Glutamatergic neuron (in vitro differentiated cells): ENCODE measurements at places on chromosomes 16 and 17. TPM values are rescaled to one million over a fixed set of nuclear protein-coding genes. Genes with fewer than 3 reads are reported as not detected.
A peak's percentile ranks its signal among the peaks of the same experiment; 100 is the strongest.

DNA sequence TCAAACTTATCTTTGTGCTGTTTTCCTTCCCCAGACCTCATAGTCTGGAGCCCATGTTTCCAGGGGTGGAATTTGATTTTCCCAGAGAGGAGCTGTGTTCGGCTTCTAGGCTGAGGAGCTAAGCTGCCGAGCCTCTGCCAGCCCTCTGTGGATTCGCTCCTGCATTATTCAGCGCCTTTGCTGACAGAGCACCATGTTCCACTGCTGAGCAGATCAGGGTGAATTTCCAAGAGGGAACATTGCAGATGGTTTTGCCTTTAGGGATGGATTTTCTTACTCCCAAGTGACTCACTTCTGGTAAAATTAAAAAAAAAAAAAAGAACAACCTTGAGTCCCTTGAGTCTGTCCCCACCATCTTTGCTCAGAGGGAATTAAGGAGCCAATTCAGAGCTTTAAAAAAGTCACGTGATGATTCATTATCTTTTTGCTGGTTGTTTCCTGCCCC is 229.5 kb downstream of the PRKCA start:
- H3K27me3 ChIP-seq, result peaks cover 4% of the 10 kb centered on the region
- peaks cover 29% of the 10 kb centered on the region for H3K4me1 ChIP-seq
- no peak overlapping the region for H3K27ac ChIP-seq
- DNase-seq, result no peak
- no peaks in the 10 kb centered on the region for H3K36me3 ChIP-seq

The ANKRD40CL gene
- total RNA-seq, result not detected

DNA sequence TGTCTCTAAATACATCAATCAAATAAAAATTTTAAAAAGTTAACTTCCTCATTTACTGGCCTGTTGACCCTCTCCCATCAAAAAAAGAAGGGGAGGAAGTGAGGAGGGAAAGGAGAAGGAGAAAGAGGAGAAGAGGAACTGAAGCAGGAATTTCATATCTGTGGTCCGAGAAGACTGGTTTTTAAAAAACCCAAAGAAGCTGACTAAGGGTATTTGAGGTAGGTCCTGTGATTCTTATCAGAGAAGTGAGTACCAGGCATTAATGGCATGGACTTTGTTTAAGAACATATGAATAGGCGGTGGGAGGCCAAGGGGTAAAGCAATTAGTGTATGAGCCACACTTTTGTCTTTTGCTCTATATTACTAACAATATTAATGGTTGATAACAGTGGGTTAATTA is 2.0 kb downstream of the SLC46A1 start:
- H3K27me3 ChIP-seq, result peaks cover 14% of the 10 kb centered on the region
- H3K36me3 ChIP-seq, result no peaks in the 10 kb centered on the region
- peak overlapping the region; percentile 25 for H3K27ac ChIP-seq
- peaks cover 4% of the 10 kb centered on the region for H3K4me1 ChIP-seq
- H3K4me3 ChIP-seq, result peak overlapping the region; percentile 73
- DNase-seq, result no peak

- no peaks in the 10 kb centered on the region for H3K27me3 ChIP-seq
- H3K36me3 ChIP-seq, result peaks cover 9% of the 10 kb centered on the region
- H3K4me3 ChIP-seq, result no peak overlapping the region
- peak; percentile 14 for DNase-seq
Measured at GRCh38 chr16:89122322-89122851, 28.7 kb downstream of the ACSF3 start.

GRCh38 chr16:503150-504071 is 24.1 kb upstream of the CAPN15 start:
- H3K27ac ChIP-seq, result no peak overlapping the region
- peaks cover 26% of the 10 kb centered on the region for H3K4me1 ChIP-seq
- no peak for DNase-seq
- H3K4me3 ChIP-seq, result no peak overlapping the region
- no peaks in the 10 kb centered on the region for H3K36me3 ChIP-seq

DNA sequence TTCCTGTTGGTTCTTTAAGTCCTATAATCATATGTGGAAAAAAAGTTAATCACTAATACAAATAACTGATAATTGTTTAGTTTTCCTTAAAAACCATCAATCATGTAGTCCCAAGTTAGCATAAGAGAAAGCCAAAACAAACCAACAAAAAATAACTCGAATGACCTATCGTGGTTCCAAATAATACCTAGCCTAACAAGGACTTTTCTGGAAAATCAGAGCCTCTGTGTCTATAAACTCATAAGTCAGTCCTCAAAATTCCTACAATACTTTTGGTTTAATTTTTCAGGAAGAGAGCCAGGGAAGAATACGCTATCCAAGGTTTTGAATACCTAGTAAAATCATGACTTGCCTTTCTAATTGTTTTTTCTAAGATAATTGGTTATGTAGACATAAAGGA is 975.3 kb upstream of the SOX9 start:
- no peak overlapping the region for H3K27ac ChIP-seq
- H3K4me1 ChIP-seq, result no peaks in the 10 kb centered on the region
- H3K36me3 ChIP-seq, result no peaks in the 10 kb centered on the region
- no peaks in the 10 kb centered on the region for H3K27me3 ChIP-seq
- DNase-seq, result no peak

DNA sequence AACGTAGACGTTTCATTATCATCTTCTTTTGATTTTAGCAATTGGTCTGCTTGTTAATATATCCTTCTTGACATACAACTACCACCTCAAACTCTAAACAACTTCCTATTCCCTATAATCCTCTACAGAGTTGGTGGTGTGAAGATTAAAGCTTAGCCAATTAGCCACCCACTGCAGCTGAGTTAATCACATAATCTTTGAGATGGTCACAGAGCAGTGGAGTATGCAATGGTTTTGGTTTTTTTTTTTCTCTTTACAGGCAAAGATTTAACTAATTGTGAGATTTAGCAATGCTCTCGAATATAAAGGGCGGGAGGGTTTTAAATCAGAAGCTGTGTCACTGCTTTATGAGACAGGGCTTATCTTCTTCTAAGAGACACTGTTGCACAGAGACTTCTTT is 37.0 kb downstream of the STX8 start:
- no peak overlapping the region for H3K4me3 ChIP-seq
- peaks cover 1% of the 10 kb centered on the region for H3K27me3 ChIP-seq
- H3K4me1 ChIP-seq, result no peaks in the 10 kb centered on the region
- H3K36me3 ChIP-seq, result peaks cover 10% of the 10 kb centered on the region
- no peak overlapping the region for H3K27ac ChIP-seq
- DNase-seq, result no peak

- no peaks in the 10 kb centered on the region for H3K4me1 ChIP-seq
- no peak for DNase-seq
- H3K36me3 ChIP-seq, result peaks cover 10% of the 10 kb centered on the region
- H3K4me3 ChIP-seq, result no peak overlapping the region
- peaks cover 3% of the 10 kb centered on the region for H3K27me3 ChIP-seq
Measured at GRCh38 chr17:65984299-65984698, 207.6 kb downstream of the CEP112 start.

DNA sequence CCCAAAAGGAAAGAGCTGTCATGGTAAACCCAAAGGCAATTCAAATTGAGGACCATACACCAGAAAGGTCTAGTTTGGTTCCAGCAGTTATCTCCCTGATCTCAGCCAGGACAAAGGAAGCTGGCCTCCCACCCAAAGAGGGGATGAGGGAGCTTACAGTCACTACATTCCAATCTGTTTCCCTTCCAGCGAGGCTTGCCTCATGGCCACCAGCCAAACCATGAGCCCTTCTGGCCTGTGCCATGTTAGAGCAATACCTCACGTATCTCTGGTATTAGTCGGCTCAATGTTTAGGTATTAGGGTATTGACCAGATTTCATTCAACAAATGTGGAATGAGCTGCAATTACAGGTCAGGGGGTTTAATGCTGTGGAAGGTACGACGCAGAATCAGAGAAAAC is 8.4 kb downstream of the NDUFAB1 start:
- H3K36me3 ChIP-seq, result peaks cover 4% of the 10 kb centered on the region
- peaks cover 3% of the 10 kb centered on the region for H3K27me3 ChIP-seq

DNA sequence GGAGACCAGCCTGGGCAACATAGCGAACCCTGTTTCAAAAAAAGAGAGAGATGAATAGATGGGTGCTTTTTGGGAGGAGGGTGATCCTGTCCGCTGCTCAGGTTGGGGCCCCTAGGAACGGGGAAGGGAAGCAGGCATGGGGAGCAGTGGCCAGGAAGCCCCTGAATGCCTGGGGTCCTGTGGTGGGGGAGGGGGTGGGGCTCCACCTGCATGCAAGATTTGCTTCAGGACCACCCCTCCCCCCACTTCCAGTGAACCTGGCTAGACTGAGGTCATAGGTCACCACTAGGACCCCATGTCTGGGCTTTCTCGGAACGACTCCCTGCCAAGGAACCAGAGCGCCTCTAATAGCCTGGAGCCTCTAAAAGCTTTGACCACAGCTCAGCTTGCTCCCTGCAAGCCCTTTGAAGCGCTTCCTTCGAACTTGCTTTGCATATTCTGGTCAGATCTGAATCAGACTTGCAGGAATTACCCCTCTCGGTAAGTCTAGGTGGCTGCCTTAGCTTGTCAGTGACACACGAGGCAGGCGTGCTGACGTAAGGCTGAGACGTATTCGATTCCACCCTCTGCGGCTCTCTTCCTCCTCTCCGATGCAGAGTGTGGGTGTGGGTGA is 3.7 kb downstream of the SOCS3 start:
- no peak overlapping the region for H3K27ac ChIP-seq
- H3K4me3 ChIP-seq, result no peak overlapping the region
- H3K36me3 ChIP-seq, result no peaks in the 10 kb centered on the region
- DNase-seq, result no peak
- H3K4me1 ChIP-seq, result peaks cover 8% of the 10 kb centered on the region

The TCAP gene
- total RNA-seq, result 2.3 TPM

- no peaks in the 10 kb centered on the region for H3K36me3 ChIP-seq
- no peaks in the 10 kb centered on the region for H3K27me3 ChIP-seq
- peaks cover 5% of the 10 kb centered on the region for H3K4me1 ChIP-seq
- H3K4me3 ChIP-seq, result peak overlapping the region; percentile 30
- H3K27ac ChIP-seq, result no peak overlapping the region
Measured at GRCh38 chr16:4090351-4090851, 25.8 kb downstream of the ADCY9 start.

DNA sequence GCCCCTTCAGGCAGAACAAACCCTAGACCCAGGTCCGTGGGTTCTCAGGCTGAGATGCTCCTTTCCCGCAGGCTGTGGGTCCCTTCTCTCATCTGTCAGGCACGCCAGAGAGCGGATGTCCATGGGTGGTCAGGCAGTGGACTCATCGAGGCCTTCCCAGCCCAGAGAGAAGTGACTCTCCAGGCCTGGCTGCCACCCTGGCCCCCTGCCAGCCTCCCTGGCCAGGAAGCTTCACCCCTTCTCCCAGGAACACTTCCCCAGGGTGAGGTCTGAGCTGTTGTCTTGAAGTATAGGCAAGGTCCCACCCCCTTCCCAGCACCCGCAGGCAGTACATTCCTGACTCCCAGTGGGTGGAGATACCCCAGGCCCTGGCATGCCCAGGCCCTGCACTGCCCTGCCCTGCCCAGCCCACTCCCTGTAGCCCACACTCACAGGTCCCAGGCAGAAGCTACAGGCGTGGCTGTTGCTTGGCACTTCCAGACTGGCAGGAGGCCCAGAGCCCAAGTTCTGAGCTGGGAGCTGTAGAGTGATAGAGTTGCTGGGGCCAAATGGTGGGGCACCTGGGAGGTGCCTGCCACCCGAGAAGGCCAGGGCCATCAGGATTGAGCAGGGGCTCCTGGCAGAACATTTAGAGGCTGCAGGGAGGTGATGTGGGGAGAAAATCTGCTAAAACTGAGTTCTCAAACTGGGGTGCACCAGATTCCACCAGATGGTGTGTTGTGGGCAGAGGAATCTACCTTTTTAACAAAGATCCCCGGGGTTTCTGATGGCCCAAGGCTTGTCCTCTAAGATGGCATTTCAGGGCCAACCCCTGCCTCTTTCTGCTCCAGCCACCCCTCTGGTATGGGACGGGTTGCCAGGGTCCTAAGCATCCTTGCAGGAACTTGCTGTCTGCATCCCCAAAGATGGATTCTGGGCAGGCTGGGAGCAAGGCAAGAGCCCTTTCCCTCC is 6.7 kb downstream of the ITGA3 start:
- H3K4me1 ChIP-seq, result peaks cover 9% of the 10 kb centered on the region
- no peaks in the 10 kb centered on the region for H3K36me3 ChIP-seq
- H3K4me3 ChIP-seq, result no peak overlapping the region

DNA sequence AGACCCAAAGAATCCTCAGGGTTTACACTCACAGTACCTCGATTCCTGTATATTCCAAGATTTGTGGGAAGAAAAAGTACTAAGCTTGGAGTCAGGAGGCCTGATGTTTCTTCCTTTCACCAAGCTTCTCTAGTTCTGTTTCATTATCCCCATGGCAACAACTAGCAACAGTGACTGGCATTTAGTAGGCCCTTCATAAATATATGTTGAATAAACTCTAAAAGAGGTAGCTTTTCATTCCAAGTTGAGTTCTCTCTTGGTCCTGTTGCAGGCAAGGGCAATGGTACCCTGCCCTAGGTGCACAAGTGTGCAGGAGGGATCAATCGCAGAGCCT is 527 bp upstream of the UBE2Z start:
- H3K4me3 ChIP-seq, result peak overlapping the region; percentile 91
- H3K36me3 ChIP-seq, result no peaks in the 10 kb centered on the region
- H3K4me1 ChIP-seq, result peaks cover 13% of the 10 kb centered on the region
- DNase-seq, result no peak

GRCh38 chr17:16814439-16814838 is 124.4 kb downstream of the CCDC144A start:
- H3K4me1 ChIP-seq, result peaks cover 5% of the 10 kb centered on the region
- DNase-seq, result peak; percentile 46
- peak overlapping the region; percentile 33 for H3K27ac ChIP-seq
- H3K27me3 ChIP-seq, result peaks cover 2% of the 10 kb centered on the region
- peaks cover 11% of the 10 kb centered on the region for H3K36me3 ChIP-seq

The EZH1 gene
- total RNA-seq, result 32.2 TPM

GRCh38 chr17:7558544-7559319 is at the start of gene TNFSF13:
TSS of gene TNFSF13 (plus strand) at chr17:7558750. CDS start at chr17:7559040, 290 bp downstream.
- DNase-seq, result no peak
- H3K36me3 ChIP-seq, result peaks cover 2% of the 10 kb centered on the region
- peaks cover 10% of the 10 kb centered on the region for H3K27me3 ChIP-seq
- peaks cover 16% of the 10 kb centered on the region for H3K4me1 ChIP-seq

The CA7 gene
- total RNA-seq, result 0.64 TPM

- H3K4me3 ChIP-seq, result no peak overlapping the region
- H3K4me1 ChIP-seq, result peaks cover 11% of the 10 kb centered on the region
- peaks cover 10% of the 10 kb centered on the region for H3K27me3 ChIP-seq
Measured at GRCh38 chr16:85187002-85187401, 74.7 kb upstream of the CIBAR2 start.

- no peak overlapping the region for H3K27ac ChIP-seq
- no peak for DNase-seq
- peaks cover 6% of the 10 kb centered on the region for H3K36me3 ChIP-seq
Measured at GRCh38 chr17:30450125-30451027, 26.8 kb upstream of the GOSR1 start.
